ENCODE measurements at places on chromosomes 12 and 14.

GRCh38 chr12:121800694-121801594, 2.9 kb upstream of the SETD1B start:
- DNase-seq = no peak

DNA sequence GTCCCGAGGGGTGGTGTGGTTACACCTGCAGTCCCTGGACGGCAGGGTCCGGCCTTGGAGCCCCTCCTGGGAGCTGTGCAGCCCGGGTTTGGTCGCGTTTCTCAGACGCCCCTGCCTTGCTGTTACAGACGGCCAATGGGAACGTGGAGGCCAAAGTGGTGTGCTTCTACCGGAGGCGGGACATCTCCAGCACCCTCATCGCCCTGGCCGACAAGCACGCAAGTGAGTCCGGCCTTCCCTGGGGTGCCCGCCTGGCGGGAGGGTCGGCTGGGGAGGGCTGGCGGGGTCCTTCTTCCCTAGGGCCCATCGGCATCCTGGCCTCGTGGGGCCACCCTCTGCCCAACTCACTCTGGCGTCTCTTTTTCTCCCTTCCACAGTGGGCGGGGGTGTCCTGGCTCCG, 25.7 kb downstream of the MTA1 start:
- DNase-seq = no peak

GRCh38 chr12:123398550-123399254, 14.8 kb downstream of the KMT5A start:
- no peak for DNase-seq

- DNase-seq = no peak
Measured at GRCh38 chr12:54935235-54935951, 49.2 kb downstream of the TESPA1 start.

DNA sequence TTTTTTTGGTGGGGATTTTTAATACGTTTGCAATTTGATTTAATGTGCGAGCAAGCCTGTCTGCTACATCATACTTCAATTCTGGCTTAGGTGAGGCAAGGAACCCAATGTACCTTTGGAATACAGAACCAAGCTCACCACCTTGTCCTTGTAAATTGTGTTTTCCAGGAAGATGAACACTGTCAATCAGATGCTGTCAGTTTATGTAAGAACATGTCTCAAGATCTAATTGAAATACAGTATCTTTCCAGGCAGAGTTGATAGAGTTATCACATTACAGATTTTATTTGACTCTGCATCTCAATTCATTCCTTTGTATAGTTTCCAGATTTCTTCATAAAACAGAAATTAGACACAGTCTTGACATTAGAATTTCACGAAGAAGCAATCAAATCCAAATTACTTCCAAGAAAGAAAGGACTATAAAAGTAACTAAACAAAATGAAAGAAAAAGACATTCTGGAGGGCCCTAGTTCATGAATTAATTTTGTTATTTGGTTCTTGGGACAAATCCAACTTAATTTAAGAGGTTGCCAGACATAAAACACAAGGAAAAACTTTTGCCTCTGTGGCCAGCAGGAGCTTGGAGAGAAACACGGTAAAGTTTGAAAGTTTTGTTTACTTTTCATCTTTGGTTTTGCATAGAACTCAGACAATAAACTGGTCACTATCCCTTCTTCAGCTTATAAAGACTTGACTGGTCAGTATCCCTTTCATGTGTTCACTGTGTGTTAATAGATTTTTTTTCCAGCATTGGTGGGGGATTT, 16.4 kb upstream of the MED13L start:
- no peak for DNase-seq

GRCh38 chr12:132243596-132244310, 85.6 kb downstream of the GALNT9 start:
- no peak for DNase-seq

All from SK-N-DZ (cell line).